ENCODE measurements at places on chromosomes 11 and 22.
A peak's percentile ranks its signal among the peaks of the same experiment; 100 is the strongest.

DNA sequence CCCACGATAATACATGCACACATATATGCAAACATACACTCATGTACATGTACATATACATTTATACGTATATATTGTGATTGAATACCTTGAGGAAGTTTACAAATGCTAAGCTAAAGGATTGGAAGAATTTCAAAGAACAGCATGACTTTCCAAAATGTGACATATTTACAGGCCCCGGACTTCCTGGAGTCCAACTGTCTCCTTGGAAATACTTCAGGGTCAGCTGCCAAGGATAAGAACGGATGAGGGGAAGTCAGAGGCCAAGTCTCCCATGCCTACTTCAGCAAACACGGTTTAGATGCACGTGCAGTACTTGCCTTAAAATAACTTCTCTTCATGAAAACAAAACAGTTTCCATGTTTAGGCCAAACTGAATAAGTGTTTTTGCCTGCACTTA is 213.6 kb downstream of the DYNC2H1 start:
- DNase-seq = no peak

DNA sequence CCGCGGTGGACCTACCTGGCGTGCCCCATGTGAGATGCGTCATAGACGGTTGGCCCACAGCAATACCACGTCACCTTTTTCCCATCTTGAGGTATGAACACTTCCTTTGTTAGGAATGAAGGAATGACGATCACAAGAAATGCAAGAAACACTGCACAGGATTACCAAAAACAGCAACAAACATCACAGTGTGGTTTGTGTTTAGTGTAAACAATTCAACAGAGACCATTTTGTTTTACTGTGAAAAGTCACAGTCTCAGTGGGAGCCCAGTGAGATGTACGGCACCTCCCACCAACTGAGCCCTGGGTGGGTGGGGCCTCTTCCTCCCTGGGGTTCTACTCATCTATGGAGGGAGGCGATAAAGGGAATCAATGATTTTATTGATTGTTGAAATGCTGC is 16.3 kb downstream of the CARS1 start:
- DNase-seq = no peak

- no peak for DNase-seq
Observed at GRCh38 chr22:27801616-27802345, at the start of gene MN1. TSS of gene MN1 (minus strand) at chr22:27801756. CDS start at chr22:27800543, 1,213 bp downstream.

DNA sequence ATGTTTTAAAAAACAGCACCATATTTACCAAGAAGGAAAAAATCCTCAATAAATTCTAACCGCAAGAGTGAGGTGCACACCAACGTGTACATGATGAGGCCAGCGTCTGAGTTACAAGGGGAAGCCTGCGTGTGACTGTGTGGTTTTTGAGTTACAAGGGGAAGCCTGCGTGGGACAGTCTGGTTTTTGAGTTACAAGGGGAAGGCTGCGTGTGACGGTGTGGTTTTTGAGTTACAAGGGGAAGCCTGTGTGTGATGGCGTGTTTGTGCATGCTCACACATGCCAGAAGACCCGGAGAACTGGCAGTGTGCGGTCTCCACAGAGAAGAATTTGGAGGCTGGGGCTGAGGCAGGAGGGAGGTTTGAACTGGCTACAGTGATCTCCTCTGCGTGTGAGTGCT is 1376.4 kb downstream of the TBC1D22A start:
- DNase-seq = no peak

DNA sequence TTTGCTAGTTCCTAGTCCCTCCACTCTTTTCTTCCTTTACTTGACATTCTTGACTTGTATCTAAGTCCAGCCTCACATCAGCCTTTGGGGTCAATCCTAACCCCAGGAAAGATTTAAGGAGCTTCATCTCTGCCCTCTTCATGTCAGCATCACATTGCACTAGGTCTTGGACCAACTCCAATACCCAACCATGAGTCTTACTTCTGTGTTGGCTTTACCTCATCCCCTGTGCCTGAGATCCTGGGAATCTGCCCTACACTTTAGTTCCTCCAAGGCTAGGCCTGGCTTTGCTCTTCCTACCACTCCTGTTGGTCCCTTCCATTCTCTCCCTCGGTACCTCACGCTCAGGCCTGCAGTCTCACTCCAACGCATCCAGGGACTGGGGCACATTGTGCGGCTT is 117.0 kb downstream of the SLC1A2 start:
- DNase-seq = no peak

DNA sequence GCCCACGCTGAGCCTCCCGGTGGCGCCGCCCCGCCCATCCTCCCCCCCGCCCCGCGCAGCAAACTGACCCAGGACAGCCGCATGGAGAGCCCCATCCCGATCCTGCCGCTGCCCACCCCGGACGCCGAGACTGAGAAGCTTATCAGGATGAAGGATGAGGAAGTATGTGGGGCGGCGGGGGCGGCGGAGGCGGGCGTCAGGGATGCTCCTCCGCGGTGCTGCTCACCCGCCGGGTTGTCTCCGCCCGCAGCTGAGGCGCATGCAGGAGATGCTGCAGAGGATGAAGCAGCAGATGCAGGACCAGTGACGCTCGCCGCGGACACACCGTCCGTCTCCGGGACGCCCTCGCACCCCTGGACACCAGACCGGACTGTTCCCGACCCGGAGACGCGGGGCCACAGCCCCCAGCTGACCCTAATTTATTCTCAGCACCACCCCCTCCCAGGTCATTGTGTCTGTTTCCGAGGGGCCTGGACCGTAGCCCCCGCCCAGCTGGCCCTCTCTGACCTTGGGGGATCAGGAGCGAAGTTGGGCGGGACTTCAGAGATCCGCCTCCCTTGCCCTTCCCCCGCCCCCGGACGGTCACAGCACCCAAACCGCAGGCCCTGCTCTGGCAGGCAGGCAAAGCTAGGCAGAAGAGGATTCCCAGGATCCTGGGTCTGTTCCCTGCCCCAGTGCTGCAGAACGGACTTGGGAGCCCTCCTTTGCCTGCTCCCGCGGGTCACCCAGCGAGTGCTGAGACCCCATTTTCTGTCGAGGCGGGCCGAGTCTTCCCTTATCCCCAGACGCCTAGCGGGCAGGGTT is 959 bp upstream of the GP1BB start:
- no peak for DNase-seq

- no peak for DNase-seq
Observed at GRCh38 chr11:46299451-46299961, 22.0 kb downstream of the CREB3L1 start.

DNA sequence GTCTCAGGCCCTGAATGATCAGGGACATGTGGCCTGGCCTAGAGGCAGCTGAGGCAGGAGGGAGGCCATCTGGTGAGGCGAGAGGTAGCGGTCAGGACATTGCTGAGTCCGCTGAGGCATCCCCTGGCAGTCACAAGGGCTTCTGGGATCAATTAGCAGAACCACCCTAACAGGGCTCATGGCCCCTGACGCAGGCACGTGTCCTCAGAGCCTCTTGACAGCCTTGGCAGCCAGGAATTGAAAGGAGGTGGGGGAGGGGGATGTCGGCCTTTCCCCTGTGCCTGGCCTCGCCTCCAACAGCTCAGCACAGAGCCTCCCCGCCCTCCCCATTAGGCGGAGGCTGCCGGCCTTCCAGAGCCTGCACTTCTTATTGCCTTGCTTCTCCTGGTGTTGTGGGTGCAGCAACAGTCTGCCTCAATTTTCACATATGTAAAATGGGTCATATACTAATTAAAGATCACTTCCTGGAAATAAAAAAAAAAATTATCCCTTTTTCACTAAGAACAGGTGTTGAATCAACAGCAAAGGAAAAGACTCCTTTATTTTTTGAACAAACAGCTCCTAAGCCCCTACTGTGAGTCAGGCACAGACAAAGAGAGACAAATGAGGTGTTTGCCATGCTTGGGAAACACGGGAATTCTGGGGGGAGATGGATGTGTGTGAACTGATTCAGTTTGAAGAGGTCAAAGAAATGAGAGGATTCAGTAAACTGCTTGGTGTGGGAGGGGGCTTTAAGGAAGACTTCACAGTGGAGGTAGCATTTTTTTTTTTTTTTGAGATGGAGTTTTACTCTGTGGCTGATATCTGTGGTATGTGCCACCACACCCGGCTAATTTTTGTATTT is 55.3 kb downstream of the NFAM1 start:
- DNase-seq = no peak

DNA sequence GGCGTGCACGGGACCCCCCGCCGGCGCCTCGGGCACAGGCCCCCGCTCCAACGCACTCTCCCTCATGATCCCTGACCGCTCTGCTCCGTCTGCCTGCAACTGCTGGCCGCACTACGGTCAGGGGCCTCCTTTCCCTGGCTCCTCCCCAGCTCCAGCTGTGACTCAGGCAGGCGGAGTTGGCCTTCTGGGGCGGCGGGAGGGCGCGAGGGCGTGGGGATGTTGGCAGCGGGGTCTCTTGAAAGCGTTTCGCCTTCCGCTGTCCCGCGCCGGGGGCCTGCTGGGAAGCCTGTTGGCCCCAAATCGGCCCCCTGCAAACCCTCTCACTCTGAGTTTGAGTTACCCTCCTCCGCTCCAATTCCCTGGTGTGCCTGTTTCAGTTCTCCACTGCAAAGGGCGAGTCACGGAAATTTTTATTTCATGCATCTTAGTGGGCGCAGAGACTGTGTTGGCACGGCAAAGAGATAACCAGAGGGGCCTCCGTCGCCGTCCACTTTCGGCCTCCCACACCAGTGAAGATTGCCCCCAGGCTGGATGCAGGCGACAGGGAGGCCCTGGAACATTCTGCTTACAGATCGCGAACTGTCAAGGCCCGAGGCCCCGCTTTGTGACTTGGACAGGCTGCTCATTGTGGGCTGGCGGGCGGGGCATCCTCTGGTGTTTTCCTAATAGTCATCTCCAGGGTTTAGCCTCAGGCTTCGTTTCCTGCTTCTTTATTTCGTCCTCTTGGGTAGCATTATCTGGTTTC is at the start of gene CAVIN3:
Gene CAVIN3, minus strand, starts transcription at position 91 of the 745 bp plus-strand sequence. Its CDS starts 25 bp downstream, at position 66.
- no peak for DNase-seq

- peak; percentile 93 for DNase-seq
Observed at GRCh38 chr22:28822930-28823551, 22.7 kb upstream of the XBP1 start.

- no peak for DNase-seq
Observed at GRCh38 chr11:2794046-2794967, 91.3 kb downstream of the CDKN1C start.

- DNase-seq = no peak
Observed at GRCh38 chr11:79241205-79241851, 199.5 kb downstream of the TENM4 start.

GRCh38 chr11:9838961-9839360 is 175.1 kb downstream of the SWAP70 start:
- DNase-seq = no peak

DNA sequence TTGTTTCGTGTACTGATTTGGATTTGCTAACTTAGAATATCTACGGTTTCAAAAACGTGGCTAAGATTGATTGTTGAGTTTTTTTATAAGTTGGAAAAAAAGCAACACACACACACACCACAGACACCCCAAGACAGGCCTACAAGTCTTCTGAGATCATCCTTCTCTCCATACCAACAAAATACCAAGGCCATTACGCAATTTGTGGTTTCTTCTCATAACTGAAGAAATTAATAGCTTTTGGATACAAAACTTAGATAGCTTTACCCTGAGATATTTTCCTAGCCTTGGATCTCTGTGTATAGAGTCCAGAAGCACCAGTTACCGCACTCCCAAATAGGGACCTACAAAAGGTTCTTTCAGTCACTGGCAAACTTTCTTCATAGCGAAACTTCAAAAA is 113.6 kb downstream of the SIK3 start:
- no peak for DNase-seq

DNA sequence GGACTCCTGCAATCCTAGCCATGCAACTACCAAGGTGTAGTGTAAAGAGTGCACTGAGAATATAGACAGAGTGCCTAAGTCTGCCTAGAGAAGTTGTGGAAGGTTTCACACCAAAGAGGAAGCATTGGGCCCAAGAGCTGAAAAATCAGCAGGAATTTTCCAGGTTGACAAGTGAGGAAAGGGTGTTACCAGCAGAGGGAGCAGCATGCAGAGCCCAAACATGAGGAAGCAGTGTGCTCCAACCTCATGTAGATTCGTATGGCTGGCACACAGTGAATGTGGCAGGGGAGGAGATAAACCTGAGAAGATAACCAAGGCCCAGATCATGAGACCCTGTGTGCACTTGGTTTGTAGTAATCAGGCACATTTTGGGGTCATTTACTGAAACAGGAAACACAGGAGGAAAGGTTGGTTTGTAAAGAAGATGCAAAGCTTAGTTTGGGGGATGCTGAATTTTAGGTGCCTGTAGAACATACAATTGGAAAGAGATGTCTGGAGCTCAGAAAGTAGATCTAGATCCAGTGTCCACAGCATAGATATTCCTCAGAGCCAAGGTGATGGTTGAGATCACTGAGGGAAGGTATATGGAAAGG is 1.7 kb downstream of the HPX start:
- DNase-seq = peak; percentile 63

DNA sequence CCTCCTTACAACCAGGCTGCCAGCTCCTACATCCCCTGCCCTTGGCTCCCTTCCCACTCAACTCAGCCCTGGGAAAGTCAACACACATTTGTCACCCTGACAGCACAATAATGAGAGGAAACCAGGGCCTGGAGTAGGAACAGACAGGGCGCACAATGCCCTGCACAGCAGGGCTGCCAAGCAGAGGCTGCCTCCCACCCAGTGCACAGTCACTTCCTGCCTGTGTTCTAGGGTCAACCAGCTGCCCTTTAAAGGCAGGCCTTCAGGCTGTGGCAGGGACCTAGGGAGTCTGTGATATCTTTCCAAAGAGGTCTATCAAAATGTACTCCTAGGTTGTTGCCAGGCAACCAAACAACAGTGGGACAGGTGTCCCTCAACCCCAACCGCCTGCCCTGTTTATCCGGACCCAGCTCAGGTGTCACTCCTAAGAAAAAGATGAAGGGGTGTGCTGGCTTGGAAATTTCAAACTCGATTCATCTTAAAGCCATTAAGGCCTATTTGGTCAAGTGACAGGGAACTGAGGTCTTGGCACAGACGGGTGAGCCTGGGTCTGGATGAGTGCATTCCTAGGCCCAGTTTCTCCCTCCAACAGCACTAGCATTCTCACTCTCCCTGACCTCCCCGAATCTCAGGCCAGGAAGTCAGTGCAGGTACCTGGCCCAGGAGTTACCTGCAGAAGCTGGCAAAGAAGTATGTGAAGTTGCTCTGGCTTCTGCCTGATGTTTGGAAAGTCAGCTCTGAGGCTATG is 110.3 kb upstream of the PITPNB start:
- peak; percentile 95 for DNase-seq

GRCh38 chr11:63763496-63764339 is 4.9 kb downstream of the ZFTA start:
- DNase-seq = no peak

DNA sequence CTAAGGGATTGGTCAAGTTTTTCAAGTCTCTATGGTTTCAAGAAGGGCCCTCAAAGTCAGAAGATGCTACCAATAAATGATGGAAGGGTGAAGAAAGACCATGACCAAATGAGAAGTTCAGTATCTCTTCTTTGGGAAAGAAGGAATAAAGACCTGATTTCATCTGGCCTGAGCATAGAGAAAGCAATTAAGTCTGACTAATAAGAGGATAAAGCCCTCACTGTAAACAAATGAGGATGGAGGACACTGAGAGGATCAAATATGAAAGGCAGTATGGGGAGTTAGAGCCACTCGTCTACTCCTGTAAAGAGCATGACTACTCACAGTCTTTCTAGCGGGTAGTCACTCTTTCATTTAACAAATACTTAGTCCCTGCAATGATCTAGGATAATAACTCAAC is 44.6 kb downstream of the FAM168A start:
- DNase-seq = no peak

Measured in NCI-H146 (cell line).